ENCODE measurements at places on chromosomes 2 and 18.

DNA sequence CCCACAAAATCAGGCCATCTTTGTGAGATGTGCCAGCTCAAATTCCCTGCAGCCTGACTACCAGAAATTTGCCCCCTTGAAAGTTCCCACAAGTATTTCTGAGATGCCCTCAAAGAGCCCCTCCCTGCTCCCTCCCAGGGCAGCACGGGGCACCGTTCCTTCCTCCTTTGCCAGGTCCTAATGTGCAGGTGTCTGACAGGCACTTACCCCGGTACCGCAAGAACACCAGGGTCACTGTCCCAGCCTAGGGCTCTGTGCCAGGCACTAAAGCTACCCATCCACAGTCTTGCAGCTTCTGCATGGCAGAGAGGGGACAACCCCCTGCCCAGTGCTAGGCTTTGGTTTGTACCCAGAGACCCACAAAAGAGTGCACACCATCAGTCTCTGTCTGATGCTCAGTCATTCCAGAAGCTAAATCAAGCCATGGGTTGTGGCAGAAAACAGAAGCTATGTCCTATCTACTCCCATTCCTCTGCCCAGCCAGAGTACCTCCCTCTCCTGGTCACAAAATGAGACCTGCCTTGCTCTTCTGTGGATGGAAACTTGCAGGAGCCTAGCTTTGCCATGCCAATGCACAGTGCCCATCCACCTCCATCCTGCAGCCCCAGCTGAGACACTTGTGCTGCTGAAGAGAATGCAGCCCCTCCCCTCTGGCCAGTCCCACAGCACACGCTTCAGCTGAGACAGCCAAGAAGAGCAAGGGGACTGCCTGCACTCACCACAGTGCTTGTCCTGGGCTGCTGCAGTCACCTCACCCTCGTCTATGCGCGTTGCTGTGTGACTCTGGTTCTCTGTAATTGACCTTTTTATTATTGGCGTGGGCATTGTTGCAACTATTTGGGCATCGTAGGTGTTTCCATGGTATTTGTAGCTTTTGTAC is 48.7 kb downstream of the INPP5D start:
- DNase-seq: no peak

GRCh38 chr18:7605705-7606104 is 38.6 kb downstream of the PTPRM start:
- DNase-seq: no peak

DNA sequence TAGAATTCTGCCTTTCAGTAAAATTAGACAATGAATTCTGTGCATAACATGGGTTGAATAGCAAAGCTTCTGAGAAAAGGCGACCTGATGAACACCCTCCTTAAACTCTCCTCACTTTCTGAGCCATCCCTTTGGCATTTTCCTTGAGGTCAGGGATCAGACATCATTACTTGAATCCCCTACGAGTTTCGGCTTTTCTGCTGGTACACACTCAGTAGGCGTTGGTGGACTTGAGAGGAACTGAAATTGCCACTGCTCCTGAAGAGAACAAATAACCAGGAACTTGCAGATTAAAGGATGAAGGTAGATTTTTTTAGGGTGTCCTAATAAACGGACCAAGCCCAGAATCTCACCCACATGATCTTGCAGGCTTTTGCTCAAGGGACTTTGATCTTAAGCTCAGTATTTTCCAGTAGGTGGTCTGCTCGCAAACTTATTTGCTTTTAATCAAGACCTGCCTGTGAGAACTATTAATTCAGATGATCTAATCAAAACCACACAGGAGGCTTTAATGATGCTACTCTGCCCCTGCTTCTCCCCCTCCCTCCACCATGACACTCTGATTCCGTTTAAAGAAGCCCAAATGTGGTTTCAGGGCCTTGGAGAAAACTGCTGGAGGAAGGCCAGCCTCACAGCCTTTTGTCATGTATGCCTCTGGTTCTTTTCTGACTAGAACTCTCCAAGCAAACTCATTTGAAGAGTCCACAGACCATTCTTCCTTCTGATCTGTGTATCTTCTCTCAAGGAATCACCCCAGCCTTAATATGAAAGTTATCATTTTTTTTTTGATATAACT is 124.9 kb downstream of the PRKCE start:
- DNase-seq: no peak

DNA sequence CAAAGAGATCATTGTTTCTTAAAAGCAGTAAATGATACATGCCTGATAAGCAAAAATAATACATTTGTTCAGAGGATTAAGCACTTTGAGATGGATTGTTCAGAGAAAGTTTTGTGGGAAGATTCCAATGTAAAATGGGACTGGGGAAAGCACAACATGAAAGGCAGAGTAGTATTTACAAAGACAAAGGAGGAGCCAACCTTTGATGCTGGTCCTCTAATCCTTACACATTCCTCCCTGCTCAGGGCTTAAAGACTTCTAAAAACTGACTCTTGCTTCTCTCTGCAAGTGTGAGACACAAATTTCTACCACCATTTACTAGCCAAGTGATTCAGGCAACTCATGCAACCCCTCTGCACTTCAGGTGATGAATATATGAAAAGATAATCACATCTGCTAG is 47.2 kb upstream of the REG3G start:
- DNase-seq: no peak

DNA sequence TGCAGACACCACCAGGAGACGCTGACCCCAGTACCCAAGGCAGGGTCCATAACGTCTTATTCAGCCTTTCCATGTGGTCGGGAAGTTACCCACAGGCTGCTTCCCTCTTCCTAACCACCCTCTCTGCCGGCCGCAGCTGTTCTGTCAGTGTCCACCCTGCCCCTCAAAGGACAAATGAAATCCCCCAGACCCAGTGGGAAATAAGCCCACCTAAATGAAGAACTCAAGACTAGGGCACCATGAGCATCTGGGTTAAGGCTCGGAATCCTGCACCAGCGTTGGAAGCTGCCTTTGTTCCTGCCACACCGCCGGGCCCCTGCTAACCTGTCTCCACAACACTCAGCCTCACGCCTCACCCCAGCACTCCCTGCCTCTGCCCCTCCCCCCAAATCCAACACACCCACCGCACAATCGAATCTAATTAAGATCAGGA is 21.7 kb downstream of the BCL11A start:
- no peak for DNase-seq

DNA sequence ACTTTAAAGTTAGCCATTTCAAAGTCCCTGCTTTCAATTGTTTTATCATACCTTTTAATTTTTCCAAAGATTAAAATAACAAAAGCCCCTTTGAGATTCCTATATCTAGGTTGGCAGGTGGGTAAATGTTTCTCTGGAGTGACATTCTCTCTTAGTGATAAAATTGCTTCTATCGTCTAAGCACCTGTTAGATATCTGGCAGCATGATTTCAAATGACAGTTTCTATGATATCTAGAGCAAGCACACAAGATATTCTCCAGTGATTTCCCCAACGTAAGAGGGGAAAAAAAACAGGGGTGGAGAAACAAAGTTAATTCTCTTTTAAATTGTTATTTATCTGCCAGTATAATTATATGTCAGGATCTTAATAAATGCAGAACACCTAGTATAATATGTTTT is 610.2 kb downstream of the DSC3 start:
- no peak for DNase-seq

GRCh38 chr2:46747297-46747818 is 168.2 kb downstream of the MCFD2 start:
- no peak for DNase-seq
